ENCODE measurements at places on chromosomes 7 and 10.

DNA sequence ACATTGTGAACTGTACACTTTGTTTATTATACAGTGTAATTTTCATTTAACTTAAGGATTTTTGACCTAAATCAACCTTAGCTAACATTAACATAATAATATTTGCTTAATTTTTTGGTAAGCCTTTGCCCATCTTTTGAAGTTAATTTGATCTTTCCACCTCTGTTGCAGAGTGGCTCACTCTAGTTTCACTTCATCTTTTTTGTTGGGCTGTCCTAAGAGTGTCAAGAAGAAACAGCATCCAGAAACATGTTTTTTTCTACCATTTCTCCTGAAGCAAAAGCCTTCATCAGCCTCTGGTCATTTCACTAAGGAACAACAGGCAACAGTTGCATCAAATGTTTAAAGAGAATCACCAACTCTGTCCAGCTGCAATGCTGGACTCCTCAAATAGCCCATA lies 824.7 kb downstream of the REEP3 start:
- no peaks in the 10 kb centered on the region for H3K27me3 ChIP-seq
- H3K36me3 ChIP-seq = no peaks in the 10 kb centered on the region
- H3K4me1 ChIP-seq = no peaks in the 10 kb centered on the region
- no peak overlapping the region for H3K4me3 ChIP-seq
- DNase-seq = no peak
- H3K27ac ChIP-seq = no peak overlapping the region

GRCh38 chr7:143325240-143325639 lies 9.3 kb downstream of the CLCN1 start:
- no peak for DNase-seq
- H3K4me1 ChIP-seq = no peaks in the 10 kb centered on the region
- H3K4me3 ChIP-seq = no peak overlapping the region
- H3K27ac ChIP-seq = no peak overlapping the region
- no peaks in the 10 kb centered on the region for H3K27me3 ChIP-seq
- H3K36me3 ChIP-seq = no peaks in the 10 kb centered on the region

DNA sequence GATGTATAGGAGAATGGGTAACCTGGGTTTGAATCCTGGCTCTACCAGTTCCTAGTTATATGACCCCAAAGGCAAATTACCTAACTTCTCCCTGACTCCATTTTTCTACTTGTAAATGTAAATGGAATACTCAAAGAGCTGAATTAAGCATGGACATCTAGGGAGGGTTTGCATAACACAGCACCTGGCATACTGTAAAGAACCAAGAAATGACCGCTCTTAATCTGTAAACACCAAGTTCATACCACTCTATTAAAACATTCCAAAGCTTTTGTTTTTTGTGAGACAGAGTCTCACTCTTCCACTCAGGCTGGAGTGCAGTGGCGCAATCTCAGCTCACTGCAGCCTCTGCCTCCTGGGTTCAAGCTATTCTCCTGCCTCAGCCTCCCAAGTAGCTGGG lies 19.6 kb downstream of the MPP7 start:
- no peaks in the 10 kb centered on the region for H3K27me3 ChIP-seq
- H3K27ac ChIP-seq = no peak overlapping the region
- no peaks in the 10 kb centered on the region for H3K36me3 ChIP-seq
- H3K4me3 ChIP-seq = no peak overlapping the region
- no peak for DNase-seq

DNA sequence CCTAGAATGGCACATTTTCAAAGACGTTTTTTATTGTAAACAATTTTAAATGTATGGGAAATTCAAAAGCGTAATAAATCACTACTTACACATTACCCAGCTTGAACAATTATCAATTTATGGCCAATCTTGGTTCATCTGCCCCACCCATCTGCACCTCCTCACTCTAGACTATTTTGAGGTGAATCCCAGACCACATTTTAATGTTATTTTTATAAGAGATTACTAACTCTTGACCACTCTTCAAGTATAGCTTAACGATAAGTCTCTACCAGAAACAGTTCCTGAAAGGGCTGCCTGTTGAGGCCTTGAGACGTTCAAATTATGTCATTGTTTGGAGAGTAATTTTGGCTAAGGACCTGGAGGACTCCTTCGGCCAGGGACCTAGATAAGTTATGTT lies 33.2 kb downstream of the ECHDC3 start:
- no peak for DNase-seq
- H3K27me3 ChIP-seq = no peaks in the 10 kb centered on the region
- no peak overlapping the region for H3K27ac ChIP-seq
- H3K4me3 ChIP-seq = no peak overlapping the region
- no peaks in the 10 kb centered on the region for H3K36me3 ChIP-seq
- H3K4me1 ChIP-seq = no peaks in the 10 kb centered on the region

DNA sequence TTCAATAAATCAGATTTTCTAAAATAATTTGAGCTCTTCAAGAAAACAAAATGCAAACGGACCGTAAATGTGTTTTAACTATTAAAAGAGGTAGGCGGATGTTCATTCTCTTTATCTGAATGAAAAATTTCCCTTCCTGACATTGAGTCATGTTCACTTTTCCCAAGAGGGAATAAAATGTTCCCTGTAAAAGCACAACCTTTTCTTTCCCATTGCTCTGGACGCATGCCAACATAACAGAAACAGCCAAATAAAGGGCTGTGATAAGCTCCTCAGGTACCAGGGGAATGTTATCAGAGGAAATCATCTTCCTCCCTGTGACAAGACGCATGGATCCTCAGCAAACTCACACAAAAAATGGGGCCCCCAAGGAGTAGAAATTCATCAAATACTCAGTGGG lies 251.8 kb downstream of the MTERF1 start:
- H3K4me3 ChIP-seq = no peak overlapping the region
- no peaks in the 10 kb centered on the region for H3K27me3 ChIP-seq
- peak; percentile 89 for DNase-seq
- no peaks in the 10 kb centered on the region for H3K4me1 ChIP-seq
- no peaks in the 10 kb centered on the region for H3K36me3 ChIP-seq
- peak overlapping the region; percentile 0 for H3K27ac ChIP-seq
